ENCODE measurements at places on chromosomes 6 and 20.
A peak's percentile ranks its signal among the peaks of the same experiment; 100 is the strongest.

DNA sequence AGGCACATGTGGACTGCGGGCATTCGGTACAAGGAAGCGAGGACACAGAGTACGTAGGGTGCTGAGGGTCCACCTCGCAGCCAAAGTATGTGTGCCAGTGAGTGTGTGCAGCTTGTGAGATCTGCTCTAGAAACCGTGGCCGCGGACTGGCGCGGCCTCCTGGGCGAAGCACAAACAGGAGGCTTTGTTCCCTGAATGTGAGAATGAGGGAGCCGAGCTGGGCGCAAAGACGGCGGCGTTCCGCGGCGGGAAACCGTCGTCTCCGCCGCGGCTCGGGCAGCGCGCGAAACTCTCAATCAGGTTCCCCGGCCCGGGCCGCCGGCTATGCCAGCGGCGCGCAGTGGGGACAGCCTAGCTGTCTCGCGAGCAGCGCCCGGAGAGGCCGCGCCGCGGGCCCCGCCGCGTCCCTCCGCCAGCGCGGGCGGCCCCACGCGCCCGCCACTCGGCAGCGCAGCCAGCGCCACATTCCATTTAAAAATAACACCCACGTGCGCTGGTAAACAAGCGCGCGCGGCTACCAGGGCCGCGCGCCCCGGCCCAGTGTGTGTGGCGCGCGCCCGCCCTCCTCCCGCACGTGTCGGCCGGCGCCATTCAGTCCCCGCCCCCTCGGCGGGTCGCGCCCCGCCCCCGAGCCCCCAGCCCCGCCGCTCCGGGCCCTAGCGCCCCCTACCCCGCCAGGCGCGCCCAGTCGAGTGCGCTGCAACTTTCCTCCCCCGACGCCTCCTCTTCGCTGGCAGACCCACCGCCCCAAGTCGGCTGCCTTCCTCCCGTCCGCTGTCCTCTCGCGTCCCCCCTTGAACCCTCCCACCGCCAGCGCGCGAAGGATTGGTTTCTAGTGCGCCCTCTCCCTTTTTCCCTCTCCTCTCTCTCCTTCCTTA, 3.0 kb upstream of the FOXO3 start:
- peak; percentile 77 for DNase-seq

GRCh38 chr6:45212976-45213375, 115.2 kb upstream of the RUNX2 start:
- no peak for DNase-seq

- DNase-seq: no peak
Measured at GRCh38 chr6:7249946-7250643, 62.9 kb downstream of the SSR1 start.

DNA sequence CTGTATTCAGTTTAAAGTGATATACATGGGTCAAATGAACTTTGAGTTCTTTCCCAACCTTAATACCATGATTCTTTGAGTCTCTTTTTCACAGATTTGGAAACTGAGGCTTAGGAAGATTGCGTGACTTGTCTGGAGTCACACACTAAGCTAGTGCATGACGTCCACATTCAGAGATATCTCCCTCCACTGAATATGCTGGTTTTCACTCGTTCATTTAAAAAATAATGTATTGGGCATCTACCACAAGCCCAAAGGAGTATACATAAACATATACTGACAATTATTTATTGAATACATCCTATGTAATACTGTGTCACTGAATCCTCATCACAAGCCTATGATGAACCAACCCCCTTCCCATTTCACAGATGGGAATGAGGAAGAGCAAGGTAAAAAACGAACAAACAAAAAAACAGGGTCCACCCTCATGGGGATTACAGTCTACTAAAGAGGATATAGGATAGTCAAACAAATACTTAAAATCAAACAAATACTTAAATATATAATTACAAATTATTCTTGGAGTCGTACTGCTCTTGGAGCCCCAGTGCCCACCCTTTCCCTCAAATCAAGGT, 611 bp upstream of the TM9SF4 start:
- no peak for DNase-seq

DNA sequence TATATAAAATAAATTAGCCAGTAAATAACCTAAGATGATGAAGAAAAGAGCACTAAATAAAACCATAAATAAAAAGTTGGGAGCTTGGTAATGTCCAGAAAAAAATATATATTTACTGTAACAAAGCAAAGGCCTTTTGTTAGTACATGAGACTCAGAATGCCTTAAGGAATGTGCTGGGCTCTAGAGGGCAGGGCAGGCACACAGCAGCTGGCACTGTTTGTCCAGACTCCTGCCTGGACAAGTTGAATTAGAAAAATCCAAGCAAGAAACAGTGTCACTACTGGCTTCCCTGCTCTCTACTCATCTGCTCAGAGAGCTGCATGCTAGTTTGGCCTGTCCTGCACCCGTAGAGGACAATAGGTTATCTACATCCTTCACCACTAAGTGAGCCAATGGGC, 8.8 kb downstream of the DEFB129 start:
- DNase-seq: no peak

DNA sequence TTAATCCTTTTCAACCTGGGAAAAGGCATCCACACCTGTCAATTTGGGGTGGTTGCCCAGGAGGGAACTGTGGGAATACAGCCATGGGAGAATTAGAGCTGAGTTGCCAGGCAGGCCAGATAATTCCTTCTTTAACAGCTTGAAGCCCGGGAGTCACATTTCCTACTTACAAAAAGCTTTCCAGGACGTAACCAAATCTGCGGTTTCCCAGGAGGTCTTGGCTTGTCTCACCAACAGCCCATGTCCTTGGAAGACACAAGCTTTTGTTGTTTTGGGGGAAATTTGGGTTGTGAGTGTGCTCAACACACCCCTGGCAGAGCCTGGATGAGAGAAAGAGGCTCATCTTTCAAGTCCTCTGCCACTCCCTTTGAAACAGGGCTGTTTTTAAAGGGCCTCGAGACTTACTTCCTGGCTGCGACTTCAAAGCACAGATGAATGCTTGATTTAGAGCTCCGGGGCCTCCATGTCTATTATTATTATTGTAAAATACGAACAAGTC, 465.9 kb upstream of the BTBD3 start:
- DNase-seq: no peak

GRCh38 chr6:128007658-128008057, 106.8 kb upstream of the THEMIS start:
- no peak for DNase-seq

DNA sequence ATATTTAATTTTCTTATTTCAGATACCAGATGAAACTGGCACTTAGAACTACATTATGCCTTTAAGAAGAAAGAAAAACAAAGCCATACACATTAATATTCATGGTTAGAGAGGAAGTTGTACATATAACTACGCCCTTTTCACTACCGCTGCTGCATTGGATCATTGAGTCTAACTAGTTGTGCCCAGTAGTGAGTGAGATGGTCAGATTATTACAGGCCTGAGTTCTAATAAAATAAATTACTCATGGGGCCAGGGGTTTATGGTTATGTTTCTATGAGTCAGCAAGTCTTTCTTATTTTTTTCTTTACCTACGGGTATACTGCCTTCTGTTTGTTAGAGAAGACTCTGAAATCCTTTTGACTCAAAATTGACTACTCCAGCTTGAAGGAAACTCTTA, 11.5 kb downstream of the RIOK1 start:
- no peak for DNase-seq

- DNase-seq: no peak
Measured at GRCh38 chr6:142443102-142443501, 141.3 kb downstream of the ADGRG6 start.

GRCh38 chr6:31728767-31729514, at the start of gene DDAH2:
TSS of gene DDAH2 (minus strand) at chr6:31729299. CDS start at chr6:31729161, 138 bp downstream.
- no peak for DNase-seq
